ENCODE measurements at places on chromosomes 7 and 10.

GRCh38 chr7:110973196-110973990 is 117.5 kb upstream of the LRRN3 start:
- no peak for DNase-seq

DNA sequence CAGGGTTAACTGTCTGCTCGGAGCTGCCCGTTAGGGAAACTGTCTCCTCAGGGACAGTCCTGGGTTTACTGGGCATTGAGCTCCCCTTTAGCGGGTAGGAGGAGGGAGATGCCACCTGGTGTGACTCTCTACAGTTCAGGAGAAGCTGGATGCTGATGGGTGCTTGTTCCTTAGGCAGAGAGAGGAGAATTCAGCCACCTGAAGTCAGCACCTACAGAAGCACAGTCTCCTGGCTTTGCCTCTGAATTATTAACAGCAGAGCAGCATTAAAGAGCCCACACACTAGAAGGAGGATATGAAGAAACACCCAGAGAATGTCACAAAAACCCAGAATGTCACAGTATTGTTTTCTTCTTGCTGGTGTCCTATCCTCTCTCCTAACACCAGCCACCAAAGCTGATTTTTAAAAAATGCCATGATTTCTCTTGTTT is 696 bp downstream of the GIMAP4 start:
- no peak for DNase-seq

- DNase-seq: peak; percentile 59
These were observed 123.3 kb downstream of the TWIST1 start for GRCh38 chr7:18993933-18994668.

- peak; percentile 15 for DNase-seq
These were observed 291.7 kb downstream of the AUTS2 start for GRCh38 chr7:69889976-69890351.

Data from AG10803 (cell line).